ENCODE measurements at places on chromosomes 7 and 10. TPM values are rescaled to one million over a fixed set of nuclear protein-coding genes. Genes with fewer than 3 reads are reported as not detected.

IGFBP3 gene
- total RNA-seq, result 45.4 TPM

FKBP9 gene
- total RNA-seq, result 124 TPM

- DNase-seq, result no peak
These were observed 6.7 kb downstream of the OR13A1 start for GRCh38 chr10:45308707-45309106.

- DNase-seq, result no peak
These were observed 96.6 kb upstream of the NMT2 start for GRCh38 chr10:15265056-15265455.

GRCh38 chr7:69577221-69577620, 21.1 kb upstream of the AUTS2 start:
- DNase-seq, result no peak

- no peak for DNase-seq
These were observed 48.1 kb upstream of the WNT16 start for GRCh38 chr7:121280656-121281055.

GRCh38 chr10:6647811-6648526, 67.9 kb upstream of the PRKCQ start:
- peak; percentile 60 for DNase-seq

CABCOCO1 gene
- not detected for total RNA-seq

PLXDC2 gene
- 13.1 TPM for total RNA-seq

GRCh38 chr7:125512373-125512772, 582.7 kb upstream of the POT1 start:
- no peak for DNase-seq

GRCh38 chr10:97648562-97649404, 8.3 kb downstream of the PI4K2A start:
- no peak for DNase-seq

DNA sequence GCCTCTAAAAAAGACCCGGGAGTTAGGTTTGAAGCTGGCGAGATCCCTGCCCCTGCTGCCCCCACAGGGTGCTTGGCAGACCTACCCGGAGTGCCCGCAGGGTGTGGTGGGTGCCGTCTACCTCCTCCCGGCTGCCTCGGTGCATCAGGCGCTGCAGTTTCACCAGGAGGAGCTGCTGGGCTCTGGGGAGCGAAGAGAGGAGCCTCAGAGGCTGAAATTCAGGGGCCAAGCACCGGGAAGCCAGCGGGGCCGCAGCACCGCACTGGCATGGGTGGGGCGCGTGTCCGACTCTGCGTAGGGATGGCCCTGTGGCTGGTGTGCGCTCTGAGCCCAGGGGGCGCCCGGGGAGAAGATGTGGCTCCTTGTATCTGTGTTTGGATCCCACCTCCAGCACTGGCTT, 74.3 kb upstream of the GNA12 start:
- DNase-seq, result peak; percentile 8

MALRD1 gene
- total RNA-seq, result 1.1 TPM

GRCh38 chr10:72455889-72456595, 101.3 kb upstream of the DNAJB12 start:
- no peak for DNase-seq

WBP1L gene
- total RNA-seq, result 25.9 TPM

DNA sequence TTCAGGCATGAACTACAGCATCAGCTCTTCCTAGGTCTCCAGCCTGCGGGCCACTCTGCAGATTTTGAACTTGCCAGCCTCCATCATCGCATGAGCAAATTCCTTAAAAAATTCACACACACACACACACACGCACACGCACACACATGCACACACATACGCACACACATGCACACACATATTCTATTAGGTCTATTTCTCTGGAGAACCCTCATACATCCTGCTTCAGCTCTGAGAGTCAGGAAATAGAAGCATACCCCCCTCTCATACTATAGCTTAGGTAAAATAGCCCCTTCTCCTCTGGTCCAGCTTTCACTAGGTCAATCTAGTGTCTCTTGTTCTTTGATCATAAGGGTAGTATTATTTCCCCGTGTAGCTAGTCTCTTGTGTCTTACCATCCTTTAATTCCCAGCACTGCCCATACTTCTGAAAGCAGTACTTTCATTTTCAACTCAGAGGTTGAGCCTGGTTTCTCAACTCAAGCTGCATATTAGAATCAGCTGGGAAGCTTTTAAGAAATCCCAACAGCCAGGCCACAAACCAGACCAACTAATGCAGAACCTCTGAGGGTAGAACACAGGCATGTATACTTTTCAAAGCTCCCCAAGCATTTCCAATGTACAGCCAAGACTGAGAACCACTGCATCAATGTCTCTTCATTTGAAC, 30.9 kb upstream of the ITGB8 start:
- DNase-seq, result no peak

DNA sequence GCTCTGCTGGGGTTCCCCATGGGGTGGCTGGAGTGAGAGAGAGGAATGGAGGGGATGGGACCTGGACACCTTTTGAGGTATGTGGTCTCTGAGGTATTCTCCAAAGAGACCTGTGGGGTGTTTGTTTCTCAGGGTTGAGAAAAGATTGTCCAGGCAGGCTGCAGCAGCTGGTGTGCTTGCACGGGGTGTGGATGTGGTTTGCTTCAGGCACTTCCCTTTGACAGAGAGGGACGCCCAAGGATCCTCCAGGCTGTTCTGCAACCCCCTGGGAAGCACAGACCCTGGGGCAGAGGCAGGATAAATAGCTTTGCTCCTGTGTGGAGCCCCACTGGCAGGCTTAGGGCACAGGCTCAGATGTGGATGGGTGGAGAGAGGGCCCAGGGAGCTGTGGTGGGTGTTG, 115.1 kb upstream of the AGK start:
- DNase-seq, result no peak

- no peak for DNase-seq
These were observed 51.4 kb downstream of the FAM241B start for GRCh38 chr10:69681436-69681835.

- no peak for DNase-seq
These were observed 24.7 kb downstream of the IL2RA start for GRCh38 chr10:6037422-6037821.

RAPGEF5 gene
- total RNA-seq, result 9.4 TPM

EBF3 gene
- 7.9 TPM for total RNA-seq

SLC26A3 gene
- total RNA-seq, result not detected

DNA sequence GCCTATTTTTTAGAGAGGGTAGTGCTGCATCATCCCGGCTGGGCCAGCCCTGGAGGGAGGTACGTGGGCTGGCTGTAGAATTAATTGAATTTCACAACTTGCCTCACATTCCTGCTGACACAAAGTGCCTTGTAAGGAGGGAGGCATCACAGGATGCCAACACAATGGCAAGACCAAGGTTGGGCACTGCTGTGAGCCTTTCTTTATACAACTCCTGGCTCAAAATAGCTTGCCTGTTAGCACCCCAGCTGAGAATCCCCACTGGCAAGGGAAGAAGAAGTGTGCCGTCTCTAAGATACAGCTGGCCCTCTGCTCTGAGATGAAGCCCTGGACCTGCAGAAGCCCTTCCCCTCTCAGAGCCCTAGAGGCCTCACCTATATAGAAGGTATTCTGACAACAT, 873.9 kb downstream of the GRID1 start:
- DNase-seq, result no peak

DNA sequence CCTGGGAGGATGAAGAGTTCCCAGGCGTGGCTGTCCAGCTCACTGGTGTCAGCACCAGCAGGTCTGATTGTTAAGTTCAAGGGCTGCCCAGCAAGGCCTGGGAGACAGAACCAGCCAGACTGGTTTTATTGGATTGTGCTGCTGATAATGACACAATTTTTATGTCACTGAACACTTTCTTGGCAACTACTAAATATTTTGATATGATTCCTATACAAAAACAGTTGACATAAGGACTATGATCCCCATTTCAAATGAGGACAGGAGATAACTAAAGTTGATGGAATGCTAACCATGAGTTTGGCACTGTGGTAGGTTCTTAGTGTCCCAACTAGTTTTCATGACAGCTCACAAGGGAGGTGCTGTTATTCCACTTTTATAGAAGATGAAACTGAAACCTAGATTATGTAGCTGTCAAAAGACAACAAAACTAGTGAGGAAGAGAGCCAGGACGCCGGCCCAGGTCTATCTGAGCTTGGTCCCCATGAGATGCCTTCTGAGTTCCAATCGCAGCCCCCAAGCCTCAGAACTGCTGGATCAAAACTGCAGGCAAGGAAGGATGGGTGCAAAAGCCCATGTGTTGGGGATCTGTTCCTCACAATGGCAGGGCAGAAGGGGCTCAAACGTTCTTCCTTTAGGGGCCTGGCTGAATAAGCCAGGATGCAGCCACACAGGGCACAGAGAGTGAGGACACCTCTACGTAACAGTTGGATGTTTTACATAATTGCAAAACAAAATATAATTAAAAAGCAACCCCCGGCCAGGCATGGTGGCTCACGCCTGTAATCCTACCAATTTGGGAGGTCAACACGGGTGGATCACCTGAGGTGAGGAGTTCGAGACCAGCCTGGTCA, 52.8 kb downstream of the COBL start:
- DNase-seq, result no peak

EGFR gene
- total RNA-seq, result 11.4 TPM

- DNase-seq, result no peak
These were observed 72.0 kb downstream of the SCRN1 start for GRCh38 chr7:29917641-29918040.

Data from Right ventricle myocardium inferior (tissue), 1 donor.